GM12864 (cell line): ENCODE measurements at places on chromosomes 2 and 18.

GRCh38 chr2:9737053-9737875, 106.0 kb upstream of the TAF1B start:
- DNase-seq = no peak

- DNase-seq = no peak
Observed at GRCh38 chr2:70887550-70888246, 48.0 kb upstream of the ATP6V1B1 start.

GRCh38 chr18:10284540-10285282, 169.7 kb upstream of the APCDD1 start:
- no peak for DNase-seq

DNA sequence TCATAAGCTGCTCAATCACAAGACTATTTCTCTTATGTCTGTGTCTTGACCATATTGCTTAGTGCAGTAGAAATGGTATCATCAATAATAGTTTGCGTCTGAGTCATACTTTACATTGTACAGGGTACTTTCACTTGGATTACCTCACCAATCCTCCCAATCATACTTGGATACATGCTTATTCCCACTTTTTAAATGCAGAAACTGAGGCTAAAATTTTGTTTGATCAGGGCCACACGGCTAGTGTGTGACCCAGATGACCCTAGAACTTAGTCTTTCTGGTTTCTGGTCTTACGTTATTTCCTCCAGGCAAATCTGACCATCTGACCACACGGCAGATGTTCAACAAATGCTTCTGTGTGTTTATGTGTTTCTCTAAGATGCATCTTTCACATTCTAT, 23.8 kb upstream of the CCL20 start:
- no peak for DNase-seq

DNA sequence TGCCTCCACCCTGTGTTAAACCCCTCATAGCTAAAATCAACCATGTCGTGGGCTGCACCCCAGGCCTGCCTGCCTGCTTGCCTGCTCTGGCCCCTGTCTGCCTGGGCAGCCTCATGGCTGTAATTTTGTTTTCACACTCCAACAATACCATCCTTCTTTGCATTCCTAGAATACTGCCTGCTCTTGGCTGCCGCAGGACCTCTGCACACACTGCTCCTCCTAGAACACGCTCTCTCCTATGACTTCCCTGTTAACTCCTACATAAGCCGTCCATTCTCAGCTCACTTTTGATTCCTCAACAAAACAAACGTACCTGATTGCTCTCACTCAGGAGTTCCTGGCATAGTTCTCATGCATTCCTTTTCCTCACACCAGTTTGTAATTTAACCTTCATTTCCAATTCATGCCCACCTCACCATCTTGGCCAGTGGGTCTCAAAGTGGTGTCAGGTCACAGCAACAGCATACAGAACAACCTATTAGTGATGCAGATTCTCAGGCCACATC, 2.5 kb downstream of the UXS1 start:
- no peak for DNase-seq

- DNase-seq = no peak
Observed at GRCh38 chr2:236786751-236787150, 217.1 kb downstream of the ACKR3 start.

DNA sequence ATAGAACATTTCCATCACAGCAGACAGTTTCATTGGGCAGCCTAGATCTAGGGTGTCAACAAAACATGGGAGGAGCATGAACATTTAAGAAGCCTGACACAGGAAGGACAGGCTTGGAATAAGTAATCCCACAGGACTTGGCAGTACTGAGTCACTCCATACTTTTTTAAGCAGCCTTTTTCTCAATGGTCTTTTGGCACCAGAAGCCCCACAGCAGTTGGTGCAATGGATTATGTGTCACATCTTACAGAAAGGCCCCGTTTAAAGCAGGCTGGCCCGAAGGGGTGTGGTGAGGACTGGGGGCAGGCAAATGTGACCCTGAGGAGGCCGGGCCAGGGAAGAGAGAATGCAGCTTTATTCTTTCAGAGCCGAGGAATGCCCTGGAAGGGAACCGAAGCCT, 26.6 kb downstream of the SPTBN1 start:
- no peak for DNase-seq

DNA sequence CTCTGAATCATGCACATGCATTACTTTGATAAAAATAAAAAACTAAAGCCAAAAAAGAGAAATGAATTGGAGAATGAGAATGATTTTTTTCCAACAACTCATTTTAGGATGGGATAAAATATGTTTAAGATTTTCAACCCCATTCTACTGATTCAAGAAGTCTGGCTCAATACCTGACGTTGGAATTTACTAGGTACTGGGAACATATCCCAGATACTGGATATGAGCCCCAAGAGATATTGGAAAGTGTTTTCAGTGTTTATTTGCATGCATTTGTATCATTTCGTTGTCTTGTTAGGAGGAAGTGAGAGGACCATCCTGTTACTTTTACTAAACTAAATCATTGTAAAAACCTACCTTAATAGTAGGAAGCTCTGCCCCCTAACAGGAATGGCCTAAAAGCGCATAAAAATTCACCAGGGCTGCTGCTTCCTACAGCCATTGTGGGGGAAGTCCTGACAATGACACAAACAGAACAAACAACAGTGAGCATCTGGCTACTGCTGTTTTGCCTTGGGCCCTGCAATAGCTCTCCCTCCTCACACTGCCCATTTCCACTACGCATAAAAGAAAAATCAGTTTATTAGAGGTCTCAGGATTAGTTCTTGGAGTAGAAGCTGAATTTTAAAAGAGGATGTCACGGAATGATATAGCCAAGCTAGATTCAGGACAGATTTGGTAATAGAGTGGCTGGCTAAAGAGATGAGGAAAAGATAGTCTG, 35.2 kb downstream of the ANKAR start:
- no peak for DNase-seq

DNA sequence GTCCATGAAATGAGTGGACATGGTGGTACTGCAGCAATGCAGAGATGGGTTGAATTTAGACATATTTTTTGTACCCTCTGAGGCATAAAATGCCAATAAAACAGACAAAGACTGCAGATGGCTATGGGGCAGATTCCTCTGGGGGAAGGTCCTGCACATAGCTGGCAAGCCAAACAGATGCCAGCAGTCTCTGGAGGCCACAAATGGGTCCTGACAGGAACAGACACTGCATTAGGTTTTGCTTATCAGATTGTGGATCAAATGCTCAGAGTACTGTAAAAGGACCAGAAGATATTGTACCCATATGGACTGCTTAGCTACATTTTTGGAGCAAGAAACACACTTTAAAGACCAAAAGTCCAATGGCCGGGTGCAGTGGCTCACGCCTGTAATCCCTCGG, 40.9 kb upstream of the ORC2 start:
- DNase-seq = no peak

DNA sequence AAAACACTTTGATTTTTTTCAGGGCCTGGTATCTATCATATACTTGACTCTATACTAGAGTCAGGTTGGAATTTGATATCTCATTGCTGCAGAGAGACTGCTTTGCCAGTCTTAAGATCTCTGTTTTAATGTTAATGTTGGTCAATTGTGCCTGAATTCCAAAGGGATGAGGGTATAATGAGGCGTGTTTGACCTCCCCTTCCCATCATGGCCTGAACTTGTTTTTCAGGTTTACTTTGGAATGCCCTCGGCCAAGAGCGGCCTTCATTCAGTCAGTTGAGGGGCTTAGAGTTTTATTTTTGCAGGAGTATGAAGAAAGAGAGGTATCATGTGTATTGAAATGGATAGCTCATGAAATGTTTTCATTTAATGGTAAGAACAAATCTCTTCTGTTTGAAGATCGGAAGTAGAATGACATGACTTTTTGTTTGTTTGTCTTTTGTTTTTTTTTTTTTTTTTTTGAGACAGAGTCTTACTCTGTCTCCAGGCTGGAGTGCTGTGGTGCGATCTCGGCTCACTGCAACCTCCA, 119.0 kb downstream of the KIAA1328 start:
- DNase-seq = no peak

- no peak for DNase-seq
Observed at GRCh38 chr2:9782197-9782719, 61.0 kb upstream of the TAF1B start.

GRCh38 chr18:6638447-6638846, 91.1 kb upstream of the ARHGAP28 start:
- DNase-seq = no peak

GRCh38 chr2:126942427-126943203, 43.9 kb downstream of the TEX51 start:
- DNase-seq = no peak

GRCh38 chr2:20123871-20124594, 72.6 kb upstream of the LAPTM4A start:
- DNase-seq = no peak

DNA sequence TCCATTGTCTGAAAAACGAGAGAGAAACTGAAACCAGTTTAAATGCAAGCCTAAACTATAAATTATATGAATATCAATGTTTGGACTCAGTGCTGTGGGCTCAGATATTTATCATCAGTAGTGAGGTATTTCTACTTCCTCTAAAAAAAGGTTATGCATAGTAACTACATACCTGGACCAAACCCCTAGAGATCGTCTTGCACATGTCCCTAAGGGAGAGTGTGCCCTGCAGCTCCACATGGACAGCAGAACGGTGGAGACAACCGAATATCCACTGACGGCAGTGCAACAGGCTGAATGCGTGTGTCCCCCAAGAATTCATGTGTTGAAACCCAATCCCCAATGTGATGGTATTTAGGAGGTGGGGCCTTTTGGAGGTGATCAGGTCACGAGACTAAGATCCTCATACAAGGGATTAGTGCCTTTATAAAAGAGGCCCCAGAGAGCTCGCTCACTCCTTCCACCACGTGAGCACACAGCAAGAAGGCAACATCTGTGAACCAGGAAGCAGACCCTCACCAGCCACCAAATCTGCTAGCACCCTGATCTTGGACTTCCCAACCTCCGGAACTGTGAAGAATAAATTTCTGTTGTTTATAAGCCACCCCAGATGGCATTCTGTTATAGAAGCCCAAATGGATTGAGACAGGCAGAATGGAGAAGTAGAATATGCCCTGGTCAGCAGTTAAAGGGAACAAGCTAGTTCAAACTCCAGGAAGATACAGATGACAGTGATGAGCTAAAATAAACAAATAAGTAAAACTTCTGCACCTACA, 208.4 kb downstream of the ANAPC1 start:
- no peak for DNase-seq

- no peak for DNase-seq
Observed at GRCh38 chr2:20419752-20420151, 27.1 kb upstream of the RHOB start.

GRCh38 chr2:109254174-109254904, 125.3 kb downstream of the SH3RF3 start:
- DNase-seq = peak; percentile 7

- DNase-seq = no peak
Observed at GRCh38 chr2:26189123-26189522, 16.2 kb downstream of the GAREM2 start.

GRCh38 chr2:127969446-127969845, 58.4 kb downstream of the SAP130 start:
- DNase-seq = no peak

- no peak for DNase-seq
Observed at GRCh38 chr2:101566632-101567228, 91.8 kb upstream of the RFX8 start.

DNA sequence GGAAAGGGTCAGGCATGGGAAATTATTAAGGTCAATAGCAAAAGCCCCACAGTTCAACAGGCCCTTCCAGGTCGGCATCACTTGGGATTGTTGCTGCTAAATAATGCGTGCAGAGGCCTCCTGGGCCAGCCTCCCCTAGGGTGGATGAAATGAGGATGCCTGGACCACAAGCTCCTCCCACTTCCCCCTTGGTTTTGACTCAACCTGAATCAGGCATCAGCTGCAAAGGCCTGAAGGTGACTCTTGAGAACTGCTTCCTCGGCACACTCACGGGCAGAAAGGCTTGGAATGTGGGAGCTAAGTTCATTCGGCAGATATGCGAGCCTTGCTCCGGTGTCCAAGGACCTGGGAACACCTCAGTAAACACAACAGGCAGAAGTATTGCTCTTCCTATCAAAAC, 69.3 kb downstream of the MBP start:
- peak; percentile 82 for DNase-seq

DNA sequence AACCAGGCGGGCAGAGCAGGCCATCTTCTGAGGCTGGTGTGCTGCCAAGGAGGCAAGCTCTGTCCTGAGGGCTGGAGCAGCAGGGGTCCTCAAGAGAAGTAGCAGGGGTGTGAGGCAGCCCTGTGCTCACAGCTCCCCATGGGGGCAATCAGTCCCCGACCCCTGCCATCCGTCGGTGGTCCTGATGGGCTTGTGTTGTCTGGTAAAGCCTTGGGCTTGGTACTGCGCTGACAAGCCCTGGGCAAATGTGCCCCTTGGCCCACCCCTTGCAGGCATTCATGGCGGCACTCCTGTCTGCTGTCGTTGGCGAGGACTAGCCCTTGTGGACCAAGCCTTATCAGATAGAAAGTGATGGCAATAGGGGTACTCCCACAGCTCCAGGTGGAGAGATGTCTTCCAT, 22.6 kb upstream of the SCLY start:
- no peak for DNase-seq
